Activated CD4-positive, alpha-beta T cell treated with anti-CD3 and anti-CD28 coated beads for 36 hours (primary cell): ENCODE measurements at places on chromosomes 11 and 22. TPM values are rescaled to one million over a fixed set of nuclear protein-coding genes. Genes with fewer than 3 reads are reported as not detected.

DNA sequence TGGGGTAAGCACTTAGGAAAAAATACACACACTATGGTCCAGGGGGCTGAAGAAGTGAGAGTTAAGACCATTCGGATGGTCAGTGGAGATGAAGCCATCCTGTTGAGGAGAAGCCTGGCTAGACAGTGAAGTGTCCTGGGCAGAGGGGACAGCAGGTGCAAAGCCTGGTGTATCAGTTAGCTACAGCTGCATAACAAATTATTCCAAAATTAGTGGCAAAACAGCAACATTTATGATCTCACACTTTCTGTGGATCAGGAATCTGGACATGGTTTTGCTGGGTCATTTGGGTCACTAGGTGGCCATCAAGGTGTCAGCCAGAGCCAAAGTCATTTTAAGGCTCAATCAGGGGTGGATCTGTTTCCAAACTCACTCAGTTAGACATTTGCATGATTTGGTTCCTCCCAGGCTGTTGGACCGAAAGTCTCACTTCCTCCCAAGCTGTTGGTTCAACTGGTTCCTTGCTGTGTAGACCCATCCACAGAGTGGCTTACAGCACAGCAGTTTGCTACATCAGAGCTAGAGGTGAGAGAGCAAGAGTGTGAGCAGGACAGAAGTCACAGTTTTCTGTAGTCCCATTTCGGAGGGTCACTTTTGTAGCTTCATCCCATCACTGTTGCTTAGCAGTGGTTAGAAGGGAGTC lies 80.1 kb upstream of the ALX4 start:
- no peak for DNase-seq

GRCh38 chr11:100769165-100769564 lies 82.1 kb downstream of the ARHGAP42 start:
- no peak for DNase-seq

DNA sequence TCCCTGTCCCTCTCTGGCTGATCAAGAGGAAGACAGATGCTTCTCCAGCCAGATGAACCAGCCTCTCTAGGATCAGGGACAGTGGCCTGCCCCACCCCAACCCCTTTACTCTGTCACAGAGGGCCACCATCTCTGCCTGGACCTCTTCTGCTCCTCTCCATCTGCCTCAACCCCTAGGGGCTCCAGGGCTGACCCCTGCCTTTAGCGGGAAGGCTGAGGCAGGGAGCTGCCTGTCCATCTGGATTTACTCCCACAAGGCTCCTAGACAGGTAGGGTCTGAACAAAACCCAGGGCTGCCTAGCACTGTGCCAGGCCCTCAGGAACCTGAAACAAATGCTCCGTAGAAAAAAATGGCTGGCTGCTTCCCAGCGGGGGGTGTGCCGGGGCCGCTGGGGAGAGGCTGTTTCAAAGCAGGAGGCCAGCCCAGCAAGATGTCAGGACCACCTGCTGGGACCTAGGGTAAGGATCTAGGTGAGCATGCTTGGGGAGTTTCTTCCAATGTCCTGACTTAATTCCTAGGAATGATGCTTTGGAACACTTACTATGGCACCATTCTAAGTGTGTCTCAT lies 3.2 kb downstream of the CHST1 start:
- no peak for DNase-seq

The PKNOX2 gene
- not detected for total RNA-seq

GRCh38 chr11:15972838-15973237 lies 383.5 kb downstream of the SOX6 start:
- no peak for DNase-seq

DNA sequence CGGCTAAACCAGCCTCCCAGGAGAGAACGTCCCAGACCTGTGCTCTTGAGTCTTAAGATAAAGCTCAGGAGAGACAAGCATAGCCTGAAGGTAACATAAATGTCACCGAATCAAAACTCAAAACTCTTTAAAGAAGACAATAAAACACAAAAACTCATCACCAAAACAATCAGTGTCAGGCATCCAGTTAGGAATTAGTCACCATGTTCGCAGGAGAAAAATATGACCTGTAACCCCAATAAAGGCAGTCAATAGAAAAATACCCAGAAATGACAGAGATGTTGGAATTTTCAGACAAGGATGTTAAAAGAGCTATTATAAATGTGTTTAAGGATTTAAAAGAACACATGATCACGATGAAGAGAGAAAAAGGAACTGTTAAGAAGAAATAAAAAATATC lies 352.4 kb downstream of the BRD1 start:
- no peak for DNase-seq

- peak; percentile 94 for DNase-seq
Measured at GRCh38 chr11:64230171-64230984, at the start of gene DNAJC4. DNAJC4 (plus strand) TSS chr11:64230548; CDS start chr11:64230855, 307 bp downstream.

The SLCO2B1 gene
- total RNA-seq: not detected

The PANX3 gene
- total RNA-seq: not detected

The CCDC116 gene
- 0.23 TPM for total RNA-seq

- no peak for DNase-seq
Measured at GRCh38 chr11:3217818-3218482, 663 bp downstream of the MRGPRG start.

DNA sequence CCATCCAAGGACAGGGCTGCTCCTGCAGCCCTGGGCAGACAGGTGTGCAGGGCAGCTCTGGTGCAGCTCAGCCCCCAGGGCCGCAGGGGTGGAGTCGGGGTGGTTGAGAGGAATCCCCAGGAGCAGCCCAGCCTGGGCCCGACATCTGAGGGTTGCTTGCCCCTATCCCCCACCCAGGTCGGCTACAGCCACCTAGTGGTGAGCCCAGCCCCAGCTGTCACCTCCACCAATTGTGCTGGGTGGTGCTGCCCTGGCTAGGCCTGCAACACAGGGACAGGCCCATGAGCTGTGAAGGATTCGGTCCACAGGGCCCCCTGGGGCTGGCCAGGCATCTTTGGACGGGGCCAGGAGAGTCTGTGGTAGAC lies 29.6 kb downstream of the RTN4R start:
- peak; percentile 82 for DNase-seq

The APLNR gene
- total RNA-seq: not detected

DNA sequence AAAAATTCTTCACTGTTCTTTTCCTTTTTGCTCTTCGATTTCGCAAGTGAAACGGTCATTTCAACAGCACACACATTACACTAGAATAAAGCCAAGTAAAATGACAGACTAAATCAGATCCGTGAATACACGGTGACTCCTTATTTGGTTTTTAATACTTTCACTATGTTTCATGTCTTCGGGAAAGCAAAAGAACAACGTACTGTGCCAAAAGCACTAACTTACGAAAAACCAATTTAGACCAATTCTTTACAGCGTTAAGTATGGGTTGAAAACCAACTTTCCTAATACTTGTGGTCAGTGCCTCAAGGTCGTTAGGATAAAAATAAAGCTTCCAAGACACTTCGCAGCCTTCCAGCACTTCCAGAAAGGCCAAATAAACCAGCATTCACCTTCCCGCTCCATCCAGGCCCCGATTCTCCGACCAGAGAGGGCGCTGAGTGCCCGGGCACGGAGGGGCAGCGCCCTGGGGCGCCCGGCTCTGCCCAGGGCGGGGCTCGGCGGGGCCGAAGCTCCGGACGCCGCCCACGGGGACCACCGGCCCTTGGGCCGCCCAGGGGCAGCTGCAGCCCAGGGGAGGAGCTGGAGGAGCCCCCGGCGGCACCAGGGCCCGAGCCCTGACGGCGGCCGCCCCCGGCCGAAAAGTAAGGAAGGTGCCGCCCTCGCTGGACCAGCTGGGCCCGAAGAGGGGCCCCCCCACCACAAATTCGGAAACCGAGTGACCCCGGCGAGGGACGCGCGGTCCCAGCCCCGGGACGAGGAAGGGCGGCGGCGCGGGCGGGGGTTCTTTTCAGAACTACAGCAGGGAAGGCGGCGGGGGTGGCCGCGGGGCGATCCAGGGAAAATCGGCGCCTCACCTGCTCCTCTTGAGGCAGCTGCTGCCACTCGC lies 499 bp downstream of the ATL3 start:
- DNase-seq: peak; percentile 54

DNA sequence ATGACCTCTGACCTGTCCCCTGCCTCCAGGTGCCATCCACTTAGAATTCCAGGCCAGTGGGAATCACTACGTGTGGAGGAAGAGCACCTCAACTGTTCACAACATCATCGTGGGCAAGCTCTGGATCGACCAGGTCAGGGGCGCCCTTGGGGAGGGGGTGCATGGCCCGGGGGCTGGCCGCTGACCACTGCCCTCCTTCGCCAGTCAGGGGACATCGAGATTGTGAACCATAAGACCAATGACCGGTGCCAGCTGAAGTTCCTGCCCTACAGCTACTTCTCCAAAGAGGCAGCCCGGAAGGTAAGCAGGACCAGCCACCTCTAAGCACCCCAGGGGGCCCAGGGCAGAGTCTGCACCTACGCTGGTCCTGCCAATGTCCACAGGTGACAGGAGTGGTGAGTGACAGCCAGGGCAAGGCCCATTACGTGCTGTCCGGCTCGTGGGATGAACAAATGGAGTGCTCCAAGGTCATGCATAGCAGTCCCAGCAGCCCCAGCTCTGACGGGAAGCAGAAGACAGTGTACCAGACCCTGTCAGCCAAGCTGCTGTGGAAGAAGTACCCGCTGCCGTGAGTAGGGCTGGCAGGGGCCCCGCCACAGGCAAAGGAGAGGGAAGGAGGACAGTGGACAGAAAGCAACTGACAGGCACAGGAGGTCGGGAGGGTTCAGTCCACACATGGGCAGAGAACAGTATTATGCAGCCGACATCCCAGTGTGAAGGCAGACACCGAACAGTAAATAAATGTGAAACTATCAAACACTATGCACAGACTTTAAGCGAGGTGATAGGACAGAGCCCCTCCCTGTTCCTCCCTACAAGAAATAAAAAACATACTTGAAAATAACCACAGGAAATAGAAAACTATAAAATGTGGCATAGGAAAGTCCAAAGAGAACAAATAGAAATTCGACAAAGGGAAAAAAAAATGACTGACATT lies 74.9 kb downstream of the MORC2 start:
- no peak for DNase-seq

DNA sequence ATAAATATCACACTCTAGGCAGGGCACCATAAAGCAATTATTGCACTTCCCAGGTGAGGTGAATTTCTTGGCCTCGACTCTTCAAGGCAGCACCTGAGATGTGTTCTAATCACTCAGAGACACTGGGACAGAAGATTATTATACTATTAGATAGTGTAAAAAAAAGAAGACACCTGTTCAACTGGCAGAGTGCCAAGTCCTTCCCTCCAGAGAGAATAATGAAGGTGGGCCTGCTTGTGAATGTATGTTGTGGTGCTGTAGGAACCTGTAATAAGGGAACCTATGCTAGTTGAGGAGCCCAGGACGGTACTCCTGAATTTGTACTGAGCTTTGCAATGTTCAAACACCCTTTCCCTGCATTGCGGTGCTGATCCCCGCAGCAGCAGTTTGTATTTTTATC lies 107.5 kb downstream of the NXPE2 start:
- DNase-seq: no peak

- DNase-seq: no peak
Measured at GRCh38 chr22:50016308-50016987, 3.9 kb upstream of the IL17REL start.

DNA sequence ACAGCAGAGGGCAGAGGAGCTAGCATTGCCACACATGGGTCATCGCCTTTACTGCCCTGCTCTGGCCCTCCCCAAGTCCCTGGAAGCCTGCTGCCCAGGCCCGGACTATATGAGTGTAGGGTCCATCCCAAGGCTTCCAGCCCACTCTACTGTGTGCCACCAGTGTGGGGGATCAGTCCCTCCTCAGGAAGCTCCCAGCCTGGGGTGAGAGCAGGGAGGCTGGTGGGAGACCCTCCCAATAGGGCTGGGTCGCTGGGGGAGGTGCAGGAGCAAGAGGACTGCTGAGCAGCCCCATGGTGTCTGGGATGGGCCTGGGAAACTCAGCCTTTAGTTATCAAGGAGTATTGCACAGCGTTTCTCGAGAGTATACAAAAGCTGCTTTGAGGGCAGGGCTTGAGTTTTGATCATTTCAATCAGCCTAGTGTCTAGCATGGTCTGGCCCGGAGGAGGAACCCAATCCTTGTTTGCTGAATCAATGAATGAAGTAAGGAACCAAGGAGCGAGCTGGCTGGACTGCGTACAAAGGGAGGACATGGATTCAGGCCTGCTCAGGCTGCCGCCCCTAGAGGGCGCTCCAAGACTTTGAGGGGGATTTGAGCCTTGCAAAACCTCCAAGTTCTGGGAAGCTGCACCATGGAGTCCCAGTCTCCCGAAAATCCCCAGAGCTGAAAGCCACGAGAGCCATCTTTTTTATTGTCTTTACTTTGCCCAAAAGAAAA lies 89.0 kb upstream of the PARVA start:
- DNase-seq: peak; percentile 78

The SHANK3 gene
- total RNA-seq: 0.16 TPM

The NAP1L4 gene
- total RNA-seq: 241 TPM

GRCh38 chr11:105968021-105968697 lies 53.9 kb downstream of the MSANTD4 start:
- DNase-seq: no peak

- no peak for DNase-seq
Measured at GRCh38 chr11:115630214-115630613, 126.0 kb upstream of the CADM1 start.

GRCh38 chr22:30243661-30244060 lies 2.9 kb downstream of the LIF start:
- DNase-seq: no peak

The GPHA2 gene
- total RNA-seq: not detected

DNA sequence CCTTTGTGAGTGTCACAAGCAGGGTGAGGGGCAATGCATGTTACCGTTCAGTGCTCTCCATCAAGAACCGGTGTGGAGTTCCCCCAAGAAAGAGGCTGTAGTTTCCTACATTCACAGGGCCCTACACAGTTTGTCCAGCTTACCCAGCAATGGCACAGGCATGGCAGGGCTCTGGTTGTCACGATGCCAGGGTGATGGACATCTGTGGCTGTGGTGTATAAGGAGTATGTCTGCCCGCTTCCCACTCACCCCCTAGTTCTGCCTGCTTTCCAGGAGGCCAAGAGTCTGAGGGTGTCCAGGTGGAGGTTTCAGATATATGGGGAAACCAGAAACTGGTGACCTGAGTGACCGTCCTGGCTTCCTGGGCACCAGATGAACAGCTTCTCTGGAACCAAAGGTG lies 116.1 kb downstream of the PKNOX2 start:
- DNase-seq: no peak

- DNase-seq: no peak
Measured at GRCh38 chr22:45867118-45867905, 109.7 kb downstream of the WNT7B start.

The DNAL4 gene
- total RNA-seq: 7.4 TPM

GRCh38 chr11:58625086-58625485 lies 2.6 kb downstream of the CNTF start:
- DNase-seq: no peak

DNA sequence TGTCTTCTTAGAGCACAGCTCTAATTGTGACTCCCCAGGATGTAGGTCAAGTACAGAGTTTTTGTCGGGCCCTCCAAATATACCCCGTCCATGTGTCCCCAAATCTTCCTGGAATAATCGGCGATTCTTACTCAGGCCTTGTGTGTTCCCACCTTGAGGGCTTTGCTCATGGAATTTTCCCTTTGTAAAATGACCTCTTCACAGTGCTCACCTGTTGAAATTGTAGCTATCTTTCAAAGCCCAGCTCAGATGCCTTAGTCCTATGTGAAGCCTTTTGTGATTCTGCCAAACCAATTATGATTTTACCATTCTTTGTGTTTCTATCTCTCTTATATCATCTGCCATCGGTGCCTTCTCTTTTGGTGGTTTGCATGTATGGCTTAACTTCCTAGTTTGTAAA lies 30.1 kb upstream of the RAG2 start:
- DNase-seq: no peak

GRCh38 chr11:110077831-110078325 lies 15.3 kb upstream of the ZC3H12C start:
- peak; percentile 67 for DNase-seq

The NXPE1 gene
- not detected for total RNA-seq

- DNase-seq: peak; percentile 53
Measured at GRCh38 chr11:102438311-102439062, 14.1 kb downstream of the TMEM123 start.
